ENCODE measurements at places on chromosomes 2 and 18. TPM values are rescaled to one million over a fixed set of nuclear protein-coding genes. Genes with fewer than 3 reads are reported as not detected.

The POTEJ gene
- total RNA-seq: not detected

GRCh38 chr18:31116853-31117595 lies 14.8 kb upstream of the DSC2 start:
- DNase-seq: no peak

DNA sequence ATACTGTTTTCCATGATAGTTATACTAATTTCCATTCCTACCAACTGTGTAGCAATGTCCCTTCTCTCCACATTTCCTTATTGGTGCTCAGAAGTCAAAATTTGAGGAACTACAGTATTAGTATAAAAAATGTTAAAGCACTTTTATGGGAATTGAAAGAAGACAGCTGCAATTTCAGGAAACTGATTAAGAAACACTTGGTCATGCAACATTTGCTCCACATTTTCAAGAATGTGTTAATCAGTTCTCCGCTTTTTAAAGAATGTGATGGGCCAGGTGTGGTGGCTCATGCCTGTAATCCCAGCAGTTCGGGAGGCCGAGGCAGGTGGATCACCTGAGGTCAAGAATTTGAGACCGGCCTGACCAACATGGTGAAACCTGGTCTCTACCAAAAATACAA lies 33.6 kb upstream of the MGAT4A start:
- no peak for DNase-seq

- no peak for DNase-seq
These were observed 151.3 kb upstream of the PELI1 start for GRCh38 chr2:64295326-64296139.

The GCG gene
- total RNA-seq: 0.29 TPM

The CD8B gene
- 0.18 TPM for total RNA-seq

- peak; percentile 25 for DNase-seq
These were observed 19.9 kb upstream of the BCL2L11 start for GRCh38 chr2:111100765-111101162.

GRCh38 chr2:180231015-180231414 lies 223.9 kb upstream of the CWC22 start:
- no peak for DNase-seq

The UCN gene
- total RNA-seq: 2.2 TPM

The LRRTM4 gene
- total RNA-seq: not detected

DNA sequence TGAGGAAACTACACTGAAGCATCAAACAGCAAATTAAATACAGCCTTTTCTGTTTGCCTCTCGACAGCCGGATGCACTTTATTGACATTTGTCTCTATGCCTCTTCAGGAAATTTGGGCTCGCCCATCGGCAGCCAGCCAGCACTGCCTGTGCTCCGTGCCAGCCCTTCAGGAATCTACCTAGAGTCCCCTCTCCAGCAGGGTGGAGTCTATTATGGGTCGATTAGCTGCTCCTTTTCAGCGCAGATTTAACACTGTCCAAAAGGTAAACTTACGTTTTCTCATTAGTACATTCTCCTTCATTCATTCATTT lies 91.5 kb downstream of the MYCN start:
- no peak for DNase-seq

- DNase-seq: peak; percentile 78
These were observed 1.8 kb downstream of the SP3 start for GRCh38 chr2:173963323-173963816.

The CYP27A1 gene
- total RNA-seq: 0.20 TPM

The ZNF804A gene
- 0.73 TPM for total RNA-seq

GRCh38 chr2:2660789-2661355 lies 329.8 kb upstream of the MYT1L start:
- DNase-seq: no peak

DNA sequence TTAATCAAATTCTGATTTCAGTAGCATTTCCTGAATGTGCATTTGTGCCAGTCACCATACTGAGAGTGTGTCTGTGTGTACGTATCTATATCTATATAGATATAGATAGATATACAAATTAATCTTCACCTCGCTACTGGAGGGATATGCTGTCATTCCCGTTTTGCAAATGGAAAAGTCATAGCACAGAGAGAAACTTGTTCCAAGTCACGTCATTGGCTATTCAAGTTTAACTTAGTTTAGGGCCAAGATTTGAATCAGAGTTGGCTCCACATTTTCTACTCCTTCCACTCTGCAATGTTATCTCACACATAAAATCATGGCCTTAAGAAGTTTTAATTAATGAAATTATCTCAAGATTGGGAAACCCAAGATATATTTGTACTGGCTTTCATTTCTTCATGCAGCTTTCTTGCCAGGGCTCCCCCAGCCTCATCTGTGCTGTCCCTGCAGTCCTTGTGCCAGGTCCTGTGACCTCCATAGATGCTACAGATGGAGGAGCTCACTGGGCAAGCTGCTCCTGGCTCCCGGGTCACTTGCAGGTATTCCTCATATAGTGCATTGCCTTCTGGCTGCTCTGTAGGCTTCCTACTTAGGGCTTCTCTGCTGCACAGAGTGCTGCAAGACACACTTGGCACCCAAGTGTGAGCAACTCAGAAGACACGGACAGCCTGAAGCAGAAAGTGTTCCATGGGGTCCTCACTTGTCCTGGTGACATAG lies 245.8 kb downstream of the KCNS3 start:
- no peak for DNase-seq

DNA sequence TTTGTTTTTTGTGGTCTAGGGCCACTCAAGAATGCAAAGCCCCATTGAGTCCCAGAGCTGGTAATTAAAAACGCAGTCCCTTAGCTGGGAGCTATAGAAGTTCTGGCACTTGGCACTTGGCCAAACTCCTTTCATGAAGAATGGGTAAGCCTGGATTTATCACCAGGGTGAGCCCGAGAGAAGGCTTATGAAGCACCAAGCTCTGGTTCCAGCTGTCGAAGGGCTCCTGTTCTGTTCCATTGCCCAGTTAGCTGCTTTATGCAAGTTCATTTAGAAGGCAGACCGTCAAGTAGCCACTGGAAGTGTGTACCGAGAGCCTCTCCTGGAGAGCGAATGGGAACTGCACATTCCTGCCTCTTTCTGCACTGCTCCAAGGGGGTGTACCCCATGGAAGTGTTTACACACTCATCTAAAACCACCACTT lies 14.2 kb downstream of the ECEL1 start:
- DNase-seq: no peak

GRCh38 chr2:39517622-39518021 lies 80.5 kb upstream of the MAP4K3 start:
- DNase-seq: no peak

DNA sequence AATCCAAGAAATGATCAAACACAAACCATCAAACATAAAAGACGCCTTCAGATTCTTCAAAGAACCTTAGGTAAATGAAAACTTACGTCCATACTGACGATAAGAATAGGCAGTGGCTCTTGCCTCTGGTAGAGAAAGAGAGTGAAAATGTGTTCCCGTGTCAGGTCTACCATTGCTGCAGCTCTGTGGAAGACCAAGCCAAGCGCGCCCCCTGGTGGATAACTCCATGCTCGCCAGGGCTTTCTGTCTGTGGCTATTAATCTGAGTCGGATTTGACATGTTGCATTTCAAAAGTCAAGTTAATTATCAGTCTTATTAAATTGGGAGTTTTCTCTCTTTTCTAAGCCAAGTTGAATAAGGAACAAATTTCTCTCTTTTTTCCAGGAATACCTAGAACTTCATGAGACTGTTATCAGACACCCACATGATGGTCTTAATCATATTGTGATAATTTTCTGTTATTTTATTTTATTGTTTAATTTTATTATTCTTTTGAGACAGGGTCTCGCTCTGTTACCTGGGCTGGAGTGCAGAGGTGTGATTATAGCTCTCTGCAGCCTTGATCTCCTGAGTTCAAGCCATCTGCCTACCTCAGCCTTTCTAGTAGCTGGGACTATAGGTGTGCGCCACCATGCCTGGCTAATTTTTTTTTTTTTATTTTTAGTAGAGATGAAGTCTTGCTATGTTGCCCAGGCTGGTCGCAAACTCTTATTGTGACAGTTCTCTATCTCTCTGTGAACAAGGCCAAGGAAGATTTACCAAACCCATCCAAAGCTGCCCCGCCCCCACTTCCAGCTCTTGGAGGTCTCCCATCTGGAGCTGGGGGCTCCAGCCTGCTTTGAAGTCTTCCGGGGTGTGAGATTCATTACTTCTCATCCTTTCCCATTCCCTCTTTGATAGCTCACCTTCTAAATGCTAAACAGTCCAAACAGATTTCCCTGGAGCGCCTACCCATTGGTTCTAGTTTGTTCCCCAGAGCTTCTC lies 15.8 kb upstream of the ZAP70 start:
- DNase-seq: peak; percentile 92

DNA sequence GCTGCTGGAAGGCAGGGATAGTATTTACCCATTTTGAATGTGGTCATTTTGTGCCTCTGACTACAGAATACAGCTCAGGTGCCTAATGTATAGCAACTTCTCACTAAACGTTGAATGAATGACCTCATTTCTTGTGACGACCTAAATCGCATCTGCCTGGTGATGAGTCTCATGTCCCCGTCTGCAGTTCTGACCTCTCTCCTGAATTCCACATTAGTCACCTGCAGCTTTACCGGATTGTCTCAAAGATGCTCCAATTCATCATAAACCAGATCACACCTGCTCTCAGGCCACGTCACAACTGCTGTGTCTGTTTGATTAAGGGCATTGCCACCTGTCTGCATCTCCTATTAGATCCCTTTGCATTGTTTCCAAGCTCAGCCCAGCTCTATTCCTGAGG lies 133.6 kb upstream of the MYT1L start:
- DNase-seq: no peak

DNA sequence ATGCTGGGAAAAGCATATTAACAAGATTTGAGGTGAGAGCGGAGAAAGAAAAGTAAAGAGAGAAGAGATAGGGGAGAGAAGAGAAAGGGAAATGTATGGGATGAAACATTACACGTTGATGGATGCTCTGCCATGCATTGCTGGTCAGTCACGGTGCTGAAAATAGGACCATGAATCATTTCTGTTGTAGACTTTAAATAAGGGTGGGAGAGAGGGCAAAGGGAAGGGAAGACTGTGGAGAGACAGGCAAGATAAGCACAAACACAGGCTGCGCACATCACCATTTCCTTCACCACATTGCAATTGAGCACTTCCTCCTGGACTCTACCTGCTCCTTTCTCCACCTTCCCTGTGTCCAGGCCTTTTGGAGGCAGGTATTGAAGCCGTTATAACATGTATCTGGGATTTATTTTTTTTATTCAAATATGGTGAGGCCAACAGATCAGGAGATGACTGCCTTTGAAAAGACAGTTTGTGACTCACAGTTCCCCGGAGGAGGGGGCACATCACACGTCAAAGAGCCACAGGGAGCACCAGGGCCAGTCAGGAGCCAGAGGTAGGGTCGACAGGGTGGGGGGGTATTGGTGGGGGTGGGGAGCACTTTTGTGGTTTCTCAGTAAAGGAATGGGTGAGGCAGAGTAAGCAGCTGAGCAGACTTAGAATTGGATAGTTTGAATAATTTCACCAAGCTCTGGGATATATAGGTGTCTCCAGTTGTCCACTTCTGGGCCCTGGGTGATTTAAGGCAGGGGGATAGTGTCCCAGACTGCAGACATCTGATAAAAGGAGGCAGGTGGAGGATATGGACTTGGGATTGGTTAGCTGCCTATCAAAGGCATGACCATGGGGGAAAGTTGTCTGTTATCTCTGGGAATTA lies 372.8 kb upstream of the ST6GAL2 start:
- DNase-seq: no peak

GRCh38 chr2:113276216-113276760 lies 2.4 kb downstream of the PAX8 start:
- no peak for DNase-seq

The BOLL gene
- 0.11 TPM for total RNA-seq
